ENCODE measurements at places on chromosomes 4 and X.

DNA sequence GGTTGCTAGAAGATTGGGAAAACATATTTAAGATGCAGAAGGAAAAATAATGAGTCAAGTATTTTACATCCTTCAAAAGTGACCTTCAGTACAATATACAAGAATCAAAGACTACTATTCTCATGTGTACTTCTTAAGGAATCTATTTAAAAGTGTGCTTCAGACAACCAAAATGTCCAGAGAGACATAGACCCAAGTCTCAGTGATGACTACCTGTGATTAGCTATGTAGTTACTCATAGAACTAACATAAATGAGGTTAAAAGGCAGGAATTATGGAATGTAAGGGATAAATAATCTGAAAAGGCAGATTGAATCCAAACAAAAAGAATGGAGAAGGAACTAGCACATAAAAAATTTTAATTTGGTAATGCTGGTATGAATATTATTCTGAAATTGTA, 634.7 kb upstream of the FAM241A start:
- DNase-seq, result no peak

DNA sequence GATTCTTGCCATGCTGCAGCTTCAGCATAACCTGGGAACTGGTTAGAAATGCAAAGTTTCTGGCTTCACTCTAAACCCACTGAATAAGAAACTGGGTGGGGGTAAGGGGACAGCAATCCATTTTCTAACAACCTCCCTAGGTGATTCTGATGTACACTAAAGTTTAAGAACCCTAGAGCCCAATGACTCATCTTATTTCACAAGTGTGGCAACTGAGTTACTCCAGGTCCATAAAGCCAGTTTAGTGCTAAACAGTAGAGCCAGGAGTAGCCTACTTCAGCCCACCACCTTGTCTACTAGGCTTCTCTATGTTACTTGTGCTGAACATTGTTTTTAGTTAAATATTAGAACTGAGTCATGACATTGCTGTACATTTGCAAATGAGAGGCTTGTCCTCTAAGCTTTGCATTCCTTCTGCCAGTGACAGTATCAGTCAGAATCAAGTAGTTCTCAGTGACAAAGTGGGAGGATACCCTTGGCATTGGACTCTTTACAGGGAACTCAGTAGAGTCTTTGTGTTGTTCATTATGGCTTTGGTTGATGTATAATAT, 518.0 kb downstream of the RPA4 start:
- DNase-seq, result no peak

DNA sequence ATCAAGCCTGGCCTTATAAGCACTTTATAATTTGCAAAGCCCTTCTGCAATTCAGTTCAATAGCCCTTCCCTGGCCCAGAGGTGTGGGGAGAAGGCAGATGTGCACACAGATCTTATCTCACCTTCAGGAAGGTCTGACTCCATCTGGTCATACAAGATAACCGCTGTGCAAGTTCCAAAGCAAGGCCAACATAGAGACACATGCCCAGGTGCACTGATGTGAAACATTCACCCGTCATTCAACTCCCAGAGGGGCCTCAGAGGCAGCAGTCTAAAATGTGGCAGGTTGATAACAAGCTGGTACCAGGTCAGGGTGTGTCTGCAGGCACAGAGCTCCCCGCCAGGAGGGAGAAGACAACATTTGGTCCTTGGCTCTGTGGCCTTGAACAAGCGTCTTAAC, 10.9 kb upstream of the WFS1 start:
- no peak for DNase-seq

DNA sequence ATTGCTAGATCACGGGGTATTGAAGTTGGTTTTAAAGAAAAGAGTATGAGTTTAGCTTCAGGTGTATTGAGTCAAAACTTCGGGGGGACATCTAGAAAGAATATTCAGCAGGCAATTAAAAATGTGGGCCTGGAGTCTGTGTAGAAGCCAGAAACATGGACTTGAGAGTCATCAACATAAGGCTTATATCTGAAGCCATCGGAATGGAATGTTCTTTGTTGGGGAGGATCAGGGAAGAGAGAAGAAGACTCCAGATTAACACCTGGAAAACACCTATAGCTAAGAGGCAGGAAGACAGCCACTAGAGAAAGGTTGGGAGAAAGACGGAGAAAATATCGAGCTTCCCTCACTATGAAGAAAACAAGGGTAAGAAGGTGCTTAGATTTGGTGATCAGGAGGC, 69.5 kb downstream of the BEND2 start:
- DNase-seq, result no peak

GRCh38 chr4:169362607-169363006, 91.9 kb upstream of the SH3RF1 start:
- no peak for DNase-seq

- no peak for DNase-seq
Measured at GRCh38 chr4:186291256-186291890, 25.4 kb downstream of the F11 start.

DNA sequence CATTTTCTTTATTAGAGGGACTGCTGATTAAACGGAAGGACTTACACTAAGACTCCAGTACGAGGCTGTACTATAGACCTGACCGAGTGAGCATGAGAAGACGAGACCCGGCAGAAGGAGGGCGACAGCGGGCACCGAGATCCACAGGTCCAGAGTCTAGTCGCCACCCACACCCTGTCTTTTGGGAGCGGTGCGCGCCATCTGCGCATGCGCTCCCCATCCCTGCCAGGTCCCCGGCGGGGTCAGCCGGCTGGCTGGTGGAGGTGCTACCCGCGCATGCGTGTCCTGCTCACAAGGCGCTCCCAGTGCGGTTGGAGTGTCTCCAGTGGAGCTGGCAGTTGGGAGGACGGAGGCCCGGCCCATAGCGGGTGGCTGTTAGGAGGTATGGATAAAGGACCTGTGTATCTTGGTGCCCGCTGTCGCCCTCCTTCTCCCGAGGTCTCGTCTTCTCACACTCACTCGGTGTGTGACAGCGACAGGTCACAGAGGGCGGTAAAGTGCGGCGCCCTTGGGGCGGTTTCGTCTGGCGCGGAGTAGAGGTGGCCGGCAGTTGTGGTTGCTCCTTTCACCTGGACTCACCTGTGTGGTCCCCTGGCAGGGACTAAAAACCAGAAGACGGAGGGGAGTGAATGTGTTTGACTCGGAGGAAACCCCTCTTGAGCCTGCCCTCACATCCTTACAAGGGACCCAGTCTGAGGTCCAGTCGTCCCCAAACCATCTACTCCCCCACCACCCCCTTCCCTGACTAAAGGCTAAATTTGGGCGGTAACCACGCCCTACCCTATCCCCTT, 7.6 kb upstream of the HSD17B10 start:
- DNase-seq, result peak; percentile 89

DNA sequence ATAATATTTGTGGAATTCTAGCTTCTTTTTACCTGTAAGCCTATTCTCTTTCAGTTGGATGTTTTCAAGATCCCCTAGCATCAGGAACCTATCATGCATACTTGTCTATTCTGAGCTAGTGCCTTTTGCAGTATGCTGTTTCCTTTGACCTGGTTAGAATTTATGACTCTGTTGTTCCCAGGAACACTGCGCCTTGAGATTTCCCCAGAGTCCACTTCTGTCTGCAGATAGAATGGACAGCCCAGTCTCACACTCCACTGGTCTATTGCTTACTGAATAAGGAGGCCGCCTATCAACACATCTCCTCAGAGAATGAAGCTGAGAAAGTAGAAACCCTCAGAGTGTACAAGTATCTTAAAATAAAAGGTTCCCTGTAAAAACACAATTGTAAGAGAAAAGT, 465.1 kb upstream of the GALNTL6 start:
- no peak for DNase-seq

- DNase-seq, result no peak
Measured at GRCh38 chr4:22338796-22339195, 177.1 kb downstream of the ADGRA3 start.

DNA sequence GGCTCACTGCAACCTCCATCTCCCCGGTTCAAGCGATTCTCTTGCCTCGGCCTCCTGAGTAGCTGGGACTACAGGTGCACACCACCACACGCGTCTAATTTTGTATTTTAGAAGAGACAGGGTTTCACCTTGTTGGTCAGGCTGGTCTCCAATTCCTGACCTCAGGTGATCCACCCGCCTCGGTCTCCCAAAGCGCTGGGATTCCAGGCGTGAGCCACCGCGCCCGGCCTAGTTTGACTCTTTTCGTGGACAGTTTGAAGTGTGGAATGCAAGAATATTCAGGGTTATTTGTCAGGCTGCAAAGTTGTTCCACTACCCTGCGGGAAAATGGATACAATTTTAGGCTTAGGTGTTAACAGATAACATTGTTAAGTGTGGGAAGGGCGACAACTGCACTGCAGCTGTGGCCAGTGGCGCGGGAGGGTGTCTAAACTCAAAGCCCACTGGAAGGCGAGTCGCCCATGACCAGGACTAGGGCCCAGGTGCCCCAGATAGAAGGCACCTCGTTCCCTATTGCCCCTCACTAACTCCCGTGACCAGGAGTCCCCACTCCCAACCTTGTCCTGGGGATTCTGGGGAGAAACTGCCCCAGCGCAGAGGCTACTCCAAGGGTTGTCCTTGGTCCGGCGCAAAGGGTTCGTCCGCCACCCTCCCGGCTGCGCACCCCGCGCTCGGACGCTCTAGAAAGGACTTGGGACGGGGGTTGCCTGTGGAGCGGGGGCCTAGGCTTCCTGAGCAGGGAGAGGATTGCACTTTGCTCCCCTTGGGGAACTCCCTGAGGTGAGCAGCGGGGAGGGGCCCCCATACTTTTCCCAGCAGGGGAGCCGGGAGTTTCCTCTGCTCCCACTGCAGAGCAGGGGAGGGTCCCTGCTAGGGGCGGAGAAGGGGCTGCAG, 1.1 kb upstream of the CD99 start:
- DNase-seq, result no peak

- no peak for DNase-seq
Measured at GRCh38 chrX:110056419-110056818, 53.5 kb downstream of the TMEM164 start.

DNA sequence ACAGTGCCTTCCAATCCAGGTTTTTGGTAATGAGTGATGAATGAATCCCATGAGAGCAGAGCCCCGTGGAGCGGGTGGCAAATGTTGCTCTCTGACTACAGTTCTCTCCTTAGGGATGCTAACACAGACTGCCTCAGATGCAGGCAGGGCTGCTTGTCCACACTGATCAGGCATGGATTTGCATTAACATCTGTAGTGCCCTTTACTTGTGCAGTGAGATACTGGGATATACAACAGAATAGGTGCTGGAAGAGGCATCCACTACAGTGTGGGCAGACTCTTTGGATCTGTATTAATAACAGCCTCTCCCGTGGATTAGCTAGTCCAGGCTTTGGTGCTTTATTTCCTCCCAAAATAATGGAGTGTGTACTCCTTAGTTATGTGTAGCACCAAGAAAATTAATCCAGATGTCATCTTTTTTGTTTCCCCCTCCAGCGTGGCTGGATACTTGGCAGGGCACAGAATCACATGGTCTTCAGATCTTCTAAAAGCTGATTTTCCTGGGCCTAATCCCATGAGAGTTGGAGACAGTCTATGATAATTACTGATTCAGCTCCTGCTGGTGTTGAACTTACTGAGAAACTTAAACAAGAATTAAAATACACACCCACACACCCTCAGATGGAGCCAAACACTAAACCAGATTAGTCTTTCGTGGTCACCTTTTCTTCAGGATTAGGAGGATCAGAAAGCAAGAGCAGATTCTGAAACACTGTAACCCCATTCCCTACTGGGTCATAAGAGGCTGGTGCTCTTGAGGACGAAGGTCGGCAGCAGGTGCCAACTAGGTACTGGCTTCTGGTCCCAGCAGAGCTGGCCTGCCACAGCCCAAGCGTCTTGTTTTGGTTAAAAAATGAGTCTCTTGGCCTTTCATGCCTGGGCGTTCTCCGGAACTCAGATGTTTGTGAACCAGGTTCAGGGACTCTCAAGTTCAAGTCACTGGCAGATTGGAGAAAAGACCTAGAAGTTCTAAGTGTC, 23.1 kb upstream of the NAP1L5 start:
- DNase-seq, result no peak

DNA sequence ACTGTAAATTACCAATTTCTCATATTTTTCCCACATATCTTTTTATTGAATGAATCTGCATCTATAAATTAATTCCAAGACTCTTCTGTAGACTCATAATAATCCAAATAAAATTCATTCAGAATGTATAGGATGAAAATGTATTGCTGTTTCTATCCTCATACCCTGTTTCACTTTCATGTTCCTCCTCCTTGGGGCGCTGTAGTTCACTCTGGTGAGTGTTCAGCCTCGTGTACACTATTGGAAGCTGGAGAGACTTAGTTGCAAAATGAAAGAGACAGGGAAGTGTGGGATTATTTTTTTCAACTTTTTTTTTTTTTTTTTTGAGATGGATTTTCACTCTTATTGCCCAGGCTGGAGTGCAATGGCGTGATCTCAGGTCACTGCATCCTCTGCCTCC, 296.1 kb downstream of the TLL1 start:
- DNase-seq, result no peak

- DNase-seq, result no peak
Measured at GRCh38 chr4:108345862-108346817, 177.4 kb upstream of the LEF1 start.

- DNase-seq, result peak; percentile 33
Measured at GRCh38 chr4:6941796-6942195, 32.2 kb downstream of the TBC1D14 start.

- DNase-seq, result no peak
Measured at GRCh38 chrX:107709266-107709806, 66.3 kb downstream of the TSC22D3 start.

DNA sequence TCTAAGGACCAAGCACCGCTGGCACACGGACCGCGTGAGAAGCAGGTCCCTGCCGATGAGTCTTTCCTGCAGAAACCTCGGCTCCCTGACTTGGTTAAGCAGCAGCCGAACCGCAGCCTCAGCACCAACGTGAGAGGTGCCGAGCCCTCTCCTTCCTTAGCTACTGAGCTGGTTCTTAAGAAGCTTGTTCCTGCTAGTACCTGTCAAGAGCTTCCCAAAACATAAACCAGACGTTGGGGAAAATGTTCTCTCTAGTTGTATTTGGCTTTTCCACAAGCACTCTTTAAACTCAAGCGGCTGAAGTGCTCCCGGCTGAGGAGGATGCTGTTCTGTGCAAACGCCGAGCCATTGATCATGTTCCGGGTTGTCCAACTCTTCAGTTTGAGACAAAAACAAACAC, 29.3 kb upstream of the TLR3 start:
- no peak for DNase-seq

DNA sequence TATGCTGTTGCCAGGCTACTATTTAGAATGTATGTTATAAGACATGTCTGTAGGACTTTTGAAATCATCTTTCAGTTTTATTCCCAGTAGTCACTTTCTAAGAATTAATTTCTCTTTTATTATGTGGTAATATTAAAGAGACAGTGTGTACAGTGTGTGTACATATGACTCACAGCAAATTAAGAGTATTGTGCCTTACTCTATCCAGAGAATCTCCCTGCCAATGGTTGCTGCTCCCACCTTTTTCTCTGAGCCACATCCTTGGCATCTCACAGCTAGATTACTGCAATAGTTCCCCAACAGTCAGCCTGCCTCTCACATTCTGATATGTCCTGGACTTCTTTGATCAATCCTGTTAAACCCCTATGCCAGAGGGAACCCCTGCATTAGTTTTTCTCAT, 114.5 kb downstream of the ANXA5 start:
- DNase-seq, result no peak

GRCh38 chrX:125520029-125520428, 200.4 kb downstream of the TEX13C start:
- DNase-seq, result no peak

GRCh38 chr4:106818764-106819163, 217.3 kb downstream of the DKK2 start:
- no peak for DNase-seq
